Lower lobe of right lung (tissue), 2 donors: ENCODE measurements at places on chromosomes 6 and 20.

GRCh38 chr6:55794136-55794812 lies 81.1 kb downstream of the BMP5 start:
- DNase-seq: no peak

GRCh38 chr6:66986940-66987339 lies 1279.9 kb upstream of the EYS start:
- no peak for DNase-seq

DNA sequence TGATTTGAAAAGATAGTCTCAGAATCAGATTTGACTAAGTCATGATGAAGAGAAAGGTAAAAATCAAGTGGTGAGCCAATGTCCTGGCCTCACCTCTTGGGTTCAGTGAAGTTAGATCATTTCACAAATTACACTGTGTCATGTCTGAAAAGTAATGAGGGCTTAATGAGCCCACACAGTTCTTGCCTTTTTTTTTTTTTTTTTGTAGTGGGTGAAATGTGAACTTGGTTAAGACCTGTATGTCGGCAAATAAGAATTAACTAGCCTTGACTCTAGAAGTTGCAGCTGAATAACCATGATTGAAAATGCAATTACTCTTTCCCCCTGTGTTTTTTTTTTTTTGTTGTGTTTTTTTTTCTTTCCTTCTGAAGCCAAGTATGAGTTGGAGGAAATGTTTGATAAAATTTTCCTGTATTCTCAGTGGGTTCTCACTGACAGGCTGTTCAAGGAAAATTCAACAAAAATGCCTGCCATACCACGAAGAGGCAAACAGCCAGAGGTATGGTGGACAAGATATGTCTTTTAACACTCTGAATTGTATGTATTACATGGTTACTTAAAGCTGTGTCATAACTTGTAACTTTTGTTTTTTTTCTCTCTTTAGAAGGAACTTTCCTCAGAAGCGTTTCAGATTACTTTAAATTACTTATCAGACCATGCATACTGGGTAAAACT lies 135.2 kb upstream of the MLIP start:
- DNase-seq: no peak

DNA sequence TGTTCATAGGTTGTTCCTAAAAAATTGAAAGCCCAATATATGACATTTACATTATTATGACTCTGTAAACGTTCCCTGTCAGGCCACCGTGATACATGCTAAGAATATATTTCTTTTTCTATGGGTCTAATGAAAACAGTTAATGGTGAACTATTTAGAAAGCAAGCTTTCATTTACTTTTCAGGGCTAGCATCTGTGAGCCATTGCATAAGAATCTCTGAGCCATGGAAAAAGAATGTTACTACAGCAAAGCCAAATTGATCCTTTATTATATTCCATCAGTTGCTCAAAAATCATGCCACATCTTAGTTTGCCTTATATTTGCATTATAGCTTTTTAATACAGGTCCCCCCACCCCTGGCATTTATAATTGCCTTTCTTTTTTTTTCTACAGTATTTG lies 275.5 kb downstream of the ZFAND3 start:
- DNase-seq: no peak

GRCh38 chr6:127877231-127877630 lies 23.6 kb downstream of the THEMIS start:
- no peak for DNase-seq

GRCh38 chr6:4723383-4723782 lies 52.8 kb upstream of the CDYL start:
- DNase-seq: no peak

DNA sequence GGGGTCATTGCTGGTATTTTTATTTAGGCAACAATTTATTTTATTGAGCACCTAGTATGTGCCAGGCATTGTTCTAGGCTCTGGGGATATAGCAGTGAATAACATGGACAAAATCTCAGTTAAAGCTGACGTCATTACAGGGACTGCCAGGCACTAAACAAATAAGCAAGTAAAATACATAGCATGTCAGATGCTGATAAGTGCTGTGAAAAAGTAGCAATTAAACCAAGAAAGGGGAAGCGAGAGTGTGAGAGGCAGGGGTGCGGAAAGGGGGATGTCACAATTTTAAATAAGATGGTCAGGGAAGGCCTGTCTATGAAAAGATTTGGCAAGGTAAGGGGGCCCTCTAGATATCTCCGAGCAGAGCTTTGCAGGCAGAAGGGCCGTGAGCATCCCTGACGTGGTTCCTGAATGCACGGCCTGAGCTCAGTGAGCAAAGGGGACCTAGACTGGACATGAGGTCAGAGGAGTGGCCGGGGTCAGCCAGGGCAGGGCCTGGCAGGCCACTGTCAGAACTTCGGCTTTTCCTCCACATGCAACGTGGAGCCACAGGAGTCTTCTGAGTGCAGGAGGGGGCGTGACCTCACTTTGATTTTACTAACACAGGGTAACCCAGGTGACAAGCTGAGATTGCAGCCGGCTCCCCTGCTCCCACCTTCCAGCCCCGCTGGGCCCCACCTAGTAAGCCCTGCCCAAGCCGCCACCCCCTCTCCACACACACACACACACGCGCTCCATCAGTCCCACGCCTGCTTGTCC lies 24.2 kb upstream of the SIRPA start:
- DNase-seq: no peak

DNA sequence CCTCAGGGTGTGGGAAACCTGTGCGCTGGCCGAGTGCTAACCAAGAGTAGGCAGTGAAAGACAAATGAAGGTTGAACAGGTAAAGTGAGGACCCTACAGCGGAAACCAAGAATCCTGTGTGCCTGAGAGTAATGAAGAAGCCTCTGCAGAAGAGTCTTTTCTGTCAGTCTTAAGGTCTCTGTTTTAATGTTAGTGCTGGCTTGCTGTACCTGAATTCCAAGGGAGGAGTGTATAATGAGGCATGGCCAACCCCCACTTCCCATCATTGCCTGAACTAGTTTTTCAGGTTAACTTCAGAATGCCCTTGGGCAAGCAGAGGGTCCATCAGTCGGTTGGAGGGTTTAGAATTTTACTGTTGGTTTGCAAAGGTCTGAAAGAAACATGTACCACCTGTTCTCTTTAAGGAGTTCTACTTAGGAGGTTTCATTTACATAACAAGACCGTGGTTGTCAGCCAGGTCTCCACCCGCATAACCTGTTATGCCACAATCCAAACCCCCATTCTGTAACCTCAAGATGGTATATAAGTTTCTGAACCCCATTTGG lies 589 bp upstream of the PDCD2 start:
- no peak for DNase-seq

DNA sequence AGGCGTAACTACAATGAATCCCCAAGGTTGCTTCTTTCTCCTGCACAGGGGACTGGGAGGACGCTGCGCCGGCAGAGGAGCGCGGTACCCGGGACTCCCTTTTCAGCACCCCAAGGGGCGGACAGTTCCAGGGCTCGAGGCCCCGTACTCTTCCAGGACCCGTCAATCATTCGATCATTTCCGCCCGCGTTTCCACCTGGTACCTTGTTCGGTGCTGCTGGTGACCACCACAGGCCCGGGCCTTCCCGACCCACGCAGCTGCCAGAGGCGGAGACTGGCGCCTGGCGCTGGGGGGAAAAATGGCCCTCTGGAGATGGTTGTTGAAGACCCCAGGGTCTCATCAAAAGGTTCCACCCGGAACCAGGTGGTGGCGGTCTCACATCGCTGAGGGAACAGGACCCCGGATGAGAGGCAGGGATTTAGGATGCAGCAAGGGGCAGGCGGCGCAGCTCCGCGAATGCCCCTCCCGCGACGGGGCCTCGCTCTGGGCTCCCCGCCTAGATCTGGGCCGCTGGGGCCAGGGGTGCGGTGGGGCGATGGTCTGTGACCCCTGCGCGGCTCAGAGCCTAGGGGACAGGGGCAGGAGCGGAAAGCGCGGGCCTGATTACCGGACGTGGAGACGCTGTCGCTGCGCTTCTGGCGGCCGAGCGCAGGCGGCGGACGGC lies 744 bp downstream of the VSX1 start:
- no peak for DNase-seq

- peak; percentile 81 for DNase-seq
These were observed at the start of gene PSORS1C1 for GRCh38 chr6:31114541-31114878. TSS of gene PSORS1C1 (plus strand) at chr6:31114800. CDS start at chr6:31129633, 14,833 bp downstream.

DNA sequence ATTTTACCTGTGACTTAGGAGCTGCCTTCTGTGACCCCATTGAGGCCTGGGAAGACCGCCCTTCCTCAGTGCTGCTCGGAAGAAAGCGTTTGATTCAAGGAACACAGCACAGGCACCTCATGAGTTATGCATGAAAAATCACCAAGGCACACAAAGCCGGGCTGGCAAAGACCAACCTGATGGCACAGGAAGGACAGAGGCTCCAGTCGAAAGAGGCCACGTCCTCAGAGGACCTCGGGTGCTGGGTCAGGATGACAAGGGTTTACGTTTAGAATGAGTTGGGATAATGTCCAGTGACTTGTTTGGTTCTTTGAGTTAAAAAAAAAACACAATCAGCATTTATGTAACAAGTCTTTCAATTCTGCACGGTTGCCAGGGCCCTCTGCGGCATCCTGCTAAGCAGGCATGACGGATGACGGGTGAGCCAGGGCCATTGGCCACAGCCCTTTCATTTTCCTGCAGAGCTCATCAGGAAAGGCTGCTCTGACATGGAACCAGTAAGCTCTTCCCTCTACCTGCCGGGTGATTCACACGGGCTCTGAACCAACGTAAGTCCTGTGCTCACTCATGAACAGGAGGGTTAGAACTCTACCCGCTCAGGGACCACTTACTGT lies 112.8 kb downstream of the DACT2 start:
- no peak for DNase-seq

- no peak for DNase-seq
These were observed 164.3 kb upstream of the OGFRL1 start for GRCh38 chr6:71124340-71124739.

- DNase-seq: no peak
These were observed 35.4 kb downstream of the TMX4 start for GRCh38 chr20:7984192-7984591.

GRCh38 chr6:36924778-36925374 lies 29.7 kb upstream of the PI16 start:
- DNase-seq: no peak

DNA sequence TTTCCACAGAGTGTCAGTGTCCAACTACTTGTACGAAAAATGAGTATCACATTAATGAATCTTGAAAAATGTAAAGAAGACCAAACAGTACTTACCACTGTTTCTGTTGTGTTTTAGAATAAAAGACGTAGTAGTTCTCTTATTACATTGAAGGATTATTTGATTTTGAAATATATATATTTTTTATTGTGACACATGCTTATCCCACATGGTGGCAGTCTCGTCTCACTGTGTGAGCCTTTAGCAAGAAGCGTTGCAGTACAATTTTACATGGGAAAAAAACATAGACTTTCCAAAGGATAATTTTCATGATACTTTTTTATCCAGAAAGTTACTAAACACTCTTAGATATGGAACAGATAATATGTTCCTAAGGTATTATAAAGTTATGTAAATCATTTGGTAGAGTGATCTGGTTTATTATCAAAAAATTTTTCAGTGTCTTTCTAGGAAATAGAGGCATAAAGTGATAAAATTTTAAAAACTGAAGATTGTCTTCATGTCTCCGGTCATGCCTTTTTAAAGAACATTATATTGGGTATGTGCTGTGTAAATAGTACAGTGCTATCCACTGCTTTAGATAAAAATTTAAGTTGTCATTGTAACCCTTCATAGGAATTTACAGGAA lies 117.5 kb upstream of the SAMD5 start:
- DNase-seq: no peak

- no peak for DNase-seq
These were observed 12.0 kb downstream of the PANK2 start for GRCh38 chr20:3901028-3901705.

- no peak for DNase-seq
These were observed 5.0 kb downstream of the DST start for GRCh38 chr6:56637640-56638039.

DNA sequence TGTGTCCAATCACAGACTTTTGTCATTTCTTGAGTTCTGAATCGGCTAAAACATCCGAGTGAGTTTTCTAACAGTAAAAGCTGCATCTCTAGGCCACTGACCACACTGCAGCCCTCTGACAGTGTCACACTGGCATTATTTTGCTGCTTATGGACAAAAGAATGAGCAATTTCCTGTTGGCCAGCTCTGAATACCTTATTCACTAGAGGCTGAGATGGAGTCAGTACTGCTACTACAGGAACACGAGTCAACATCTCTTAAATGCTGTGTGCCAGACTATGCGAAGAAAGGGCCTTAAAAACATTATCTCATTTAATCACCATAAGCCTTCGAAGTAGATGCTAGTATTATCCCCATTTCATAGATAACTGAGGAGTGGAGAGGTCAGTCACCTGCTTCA lies 42.5 kb upstream of the IPCEF1 start:
- DNase-seq: no peak

GRCh38 chr6:28336284-28337120 lies 554 bp upstream of the ZSCAN31 start:
- no peak for DNase-seq

DNA sequence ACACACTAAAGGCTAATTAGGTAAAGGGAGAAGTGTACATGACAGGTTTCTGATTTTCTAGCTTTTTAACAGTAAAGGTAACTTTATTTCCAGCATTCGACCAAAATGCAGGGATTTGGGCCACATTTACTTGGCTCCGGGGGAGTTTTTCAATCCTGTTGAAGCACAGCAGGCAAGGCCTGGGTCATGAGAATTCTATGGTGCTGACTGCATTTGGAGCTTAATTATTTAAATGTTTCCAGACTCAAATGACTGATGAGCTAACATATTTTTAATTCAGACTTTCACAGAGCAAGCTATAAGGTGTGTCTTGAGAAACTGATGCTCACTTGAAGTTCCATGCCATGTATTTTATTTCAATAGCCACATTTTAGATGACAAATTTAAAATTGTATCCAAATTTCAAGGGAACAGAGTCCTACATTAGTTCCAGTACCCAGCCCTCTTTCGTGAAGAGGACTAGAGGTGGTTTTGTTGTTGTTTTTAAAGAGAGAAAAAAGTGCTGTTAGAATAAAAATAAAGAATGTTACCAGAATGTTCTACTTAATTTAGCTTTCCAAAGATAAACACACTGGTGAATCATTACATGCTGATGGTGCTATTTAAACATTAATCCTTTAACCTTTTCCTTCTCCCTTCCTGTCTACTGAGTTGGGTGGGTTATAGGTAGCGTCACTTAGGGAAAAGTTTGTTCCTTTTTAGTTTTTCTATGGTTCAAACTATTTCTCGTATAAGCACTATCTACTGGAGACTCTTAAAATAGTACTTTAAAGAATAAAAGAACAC lies 82.3 kb upstream of the PHACTR2 start:
- DNase-seq: no peak

- no peak for DNase-seq
These were observed 64.9 kb upstream of the TGM3 start for GRCh38 chr20:2230726-2231488.

- no peak for DNase-seq
These were observed 60.6 kb upstream of the ASIP start for GRCh38 chr20:34180460-34181120.
